ENCODE measurements at places on chromosomes 1 and 21.

- no peak for DNase-seq
These were observed 232.5 kb upstream of the JUN start for GRCh38 chr1:59016390-59016789.

- DNase-seq: no peak
These were observed 8.5 kb downstream of the GPR157 start for GRCh38 chr1:9120312-9120958.

DNA sequence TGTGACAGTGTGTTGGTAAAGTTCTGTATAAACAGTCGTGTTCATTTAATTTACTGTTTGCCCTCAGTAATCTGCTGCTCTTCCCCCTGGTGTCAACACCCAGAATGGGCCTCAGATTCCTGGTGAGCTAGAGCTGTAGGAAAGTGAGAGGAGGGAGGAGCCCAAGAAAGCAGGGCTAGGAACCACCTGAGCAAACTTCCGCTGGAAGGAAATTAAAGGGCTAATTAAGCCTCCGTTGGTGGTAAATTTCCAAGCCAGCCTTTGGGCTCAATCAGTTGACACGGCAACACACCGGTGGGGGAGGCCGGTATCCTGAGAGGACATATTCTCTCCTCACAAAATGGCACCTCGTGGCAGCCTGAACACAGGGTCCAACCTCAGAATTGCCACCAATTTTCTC, 32.9 kb downstream of the RAB3B start:
- no peak for DNase-seq

- DNase-seq: no peak
These were observed 5.2 kb downstream of the SRM start for GRCh38 chr1:11054666-11055065.

DNA sequence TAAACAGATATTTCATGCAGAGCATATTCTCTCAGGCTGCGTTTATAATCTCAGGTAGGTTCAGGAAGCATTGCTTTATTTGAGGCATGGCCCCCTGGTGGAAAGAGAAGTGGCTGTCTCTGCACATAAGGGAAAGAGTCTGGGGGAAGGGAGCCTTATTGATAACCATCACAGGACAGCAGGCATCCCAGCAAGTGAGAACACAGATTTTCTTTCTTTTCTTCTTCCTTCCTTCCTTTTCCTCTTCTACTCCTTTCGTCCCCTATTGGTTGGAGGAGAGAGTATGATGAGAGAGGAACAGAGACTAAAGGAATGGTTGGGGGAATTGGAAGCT, 21.9 kb downstream of the TSNAX start:
- DNase-seq: no peak

GRCh38 chr1:8465013-8465412, 147.1 kb downstream of the SLC45A1 start:
- no peak for DNase-seq

GRCh38 chr1:229759037-229759435, 133.0 kb downstream of the URB2 start:
- DNase-seq: no peak

DNA sequence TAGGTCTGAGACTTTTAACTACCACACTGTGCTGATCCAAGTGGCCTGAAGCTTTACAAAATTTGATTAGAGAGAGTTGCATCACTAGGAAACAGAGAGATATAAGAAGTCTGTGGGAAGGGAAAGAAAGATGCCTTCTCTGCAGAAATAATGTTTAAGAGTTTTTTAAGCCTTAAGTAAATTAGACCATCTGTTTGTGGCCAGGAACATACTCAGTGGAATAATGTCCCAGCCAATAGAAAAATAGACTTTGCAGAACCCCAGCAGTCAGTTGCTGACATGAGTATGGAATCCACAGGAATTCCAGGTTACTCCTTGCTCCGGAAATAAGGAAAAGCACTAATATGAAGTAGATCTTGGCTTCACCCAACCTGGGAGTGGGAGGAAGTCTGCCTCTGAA, 144.8 kb downstream of the ST6GALNAC5 start:
- DNase-seq: no peak

GRCh38 chr21:14383596-14384180, 742 bp upstream of the HSPA13 start:
- DNase-seq: no peak

GRCh38 chr21:26798856-26799751, 46.1 kb downstream of the ADAMTS1 start:
- DNase-seq: no peak

- no peak for DNase-seq
These were observed 61.9 kb downstream of the WNT9A start for GRCh38 chr1:227885648-227886502.

- no peak for DNase-seq
These were observed 633.8 kb downstream of the PTPRC start for GRCh38 chr1:199272628-199273086.

- no peak for DNase-seq
These were observed 90.1 kb downstream of the OMA1 start for GRCh38 chr1:58456470-58456869.

GRCh38 chr1:17109892-17110554, 9.2 kb downstream of the PADI2 start:
- DNase-seq: no peak

DNA sequence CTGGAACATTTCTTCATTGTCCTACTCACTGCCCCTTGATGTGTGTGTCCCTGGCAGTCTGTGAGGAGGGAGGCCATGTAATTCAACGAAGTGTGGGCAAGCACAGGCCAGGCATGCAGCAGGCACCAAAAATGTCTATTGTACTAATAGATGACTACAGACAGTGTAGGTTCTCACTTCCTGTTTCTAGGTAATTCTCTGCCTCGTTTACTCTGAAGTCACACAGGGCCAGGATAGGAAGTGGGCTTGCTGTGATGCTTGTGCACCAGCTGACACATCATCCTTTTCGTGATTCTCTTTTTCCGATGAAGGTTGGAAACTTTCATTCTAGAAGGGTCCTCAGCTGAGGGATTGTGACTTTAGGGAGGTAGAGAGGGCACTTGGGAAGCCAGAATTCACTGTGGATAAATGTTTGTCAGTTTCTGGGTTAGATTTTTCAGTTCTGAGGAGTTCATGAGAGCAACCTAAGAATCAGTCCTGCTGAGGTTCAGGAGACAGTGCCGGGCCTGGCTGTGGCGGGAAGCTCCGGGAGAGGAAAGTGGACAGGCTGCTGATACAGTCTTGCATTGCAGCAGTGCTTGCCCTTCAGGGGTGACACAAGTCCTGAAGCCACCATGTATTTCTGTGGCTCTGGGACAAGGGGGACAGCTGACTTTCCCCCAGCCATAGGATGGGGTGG, 4.3 kb upstream of the CSF1 start:
- peak; percentile 18 for DNase-seq

- DNase-seq: no peak
These were observed 169.2 kb upstream of the SGIP1 start for GRCh38 chr1:66364578-66365391.

- no peak for DNase-seq
These were observed 147.9 kb downstream of the MAGI3 start for GRCh38 chr1:113538225-113538624.

GRCh38 chr21:39882839-39883195, 15.6 kb downstream of the PCP4 start:
- DNase-seq: no peak

DNA sequence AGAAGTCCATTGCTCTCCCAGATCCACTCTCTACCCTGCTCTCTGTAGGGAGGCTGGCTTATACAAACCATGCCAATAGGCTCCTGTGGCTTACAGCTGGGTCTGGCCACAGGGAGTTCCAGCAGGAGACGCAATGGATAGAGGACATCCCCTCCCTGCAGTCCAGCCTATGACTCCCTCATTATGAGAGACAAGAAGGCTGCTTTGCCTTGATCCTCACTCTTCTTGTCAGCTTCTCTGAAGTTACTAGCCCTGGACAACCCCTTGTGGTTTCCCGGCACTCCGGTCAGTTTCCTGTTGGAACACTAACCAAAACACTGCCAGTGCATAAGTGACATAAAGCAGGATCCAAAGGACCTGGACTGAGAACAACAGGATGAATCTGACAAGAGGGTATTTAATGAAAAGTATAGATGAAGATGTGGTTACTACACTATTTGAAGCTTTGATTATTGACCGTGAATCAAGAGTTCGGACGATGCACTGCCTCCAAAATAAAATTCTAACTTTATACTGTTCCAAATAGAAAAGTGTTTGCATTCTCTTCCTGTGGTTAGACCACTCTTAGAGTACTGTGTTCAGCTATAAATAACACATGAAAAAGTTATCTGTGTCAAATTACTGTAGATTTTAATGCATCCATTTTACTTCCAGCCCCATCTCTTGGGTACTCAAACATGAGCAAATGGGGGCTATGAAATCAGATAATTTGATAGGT, 32.7 kb upstream of the ZNF326 start:
- DNase-seq: no peak

- DNase-seq: no peak
These were observed 67.8 kb downstream of the PRRX1 start for GRCh38 chr1:170731566-170732251.

GRCh38 chr1:156117414-156118176, 3.1 kb downstream of the LMNA start:
- no peak for DNase-seq

DNA sequence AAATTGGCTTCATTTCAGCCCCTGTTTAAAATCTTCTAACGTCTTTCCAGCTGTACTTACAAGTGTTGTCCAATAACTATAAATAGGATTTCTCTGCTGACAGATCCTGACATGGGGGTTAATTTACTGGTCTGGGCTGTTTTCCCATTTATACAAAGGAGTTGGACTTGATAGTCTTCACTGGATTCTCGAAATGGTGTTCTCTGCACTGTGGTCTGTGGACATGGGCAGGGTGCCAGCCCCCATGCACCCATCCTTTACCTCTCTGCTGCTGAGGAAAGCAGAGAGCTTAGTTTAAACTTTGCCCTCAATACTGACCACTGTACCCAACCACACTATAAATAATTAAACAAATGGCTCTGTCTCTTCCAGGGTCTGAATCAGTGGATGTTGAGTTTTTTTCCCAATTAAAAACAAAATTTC, 5.2 kb downstream of the DIO1 start:
- no peak for DNase-seq

GRCh38 chr1:228339766-228340685, 66.6 kb downstream of the TRIM11 start:
- DNase-seq: peak; percentile 36

GRCh38 chr1:172270605-172271004, 149.9 kb upstream of the C1orf105 start:
- DNase-seq: no peak

GRCh38 chr1:19209439-19209989, 552 bp downstream of the UBR4 start:
- DNase-seq: peak; percentile 67

- no peak for DNase-seq
These were observed 96.6 kb downstream of the SEC16B start for GRCh38 chr1:177873238-177873637.

GRCh38 chr1:63592536-63593302, 492 bp upstream of the PGM1 start:
- DNase-seq: no peak

GRCh38 chr1:176206006-176206960, 803 bp downstream of the COP1 start:
- DNase-seq: no peak

GRCh38 chr1:228110556-228110955, 1.5 kb upstream of the MRPL55 start:
- DNase-seq: no peak
